NCI-H1048 (cell line): ENCODE measurements at places on chromosomes 7 and 10.

GRCh38 chr7:91491868-91492267 lies 227.6 kb downstream of the FZD1 start:
- no peak for DNase-seq

DNA sequence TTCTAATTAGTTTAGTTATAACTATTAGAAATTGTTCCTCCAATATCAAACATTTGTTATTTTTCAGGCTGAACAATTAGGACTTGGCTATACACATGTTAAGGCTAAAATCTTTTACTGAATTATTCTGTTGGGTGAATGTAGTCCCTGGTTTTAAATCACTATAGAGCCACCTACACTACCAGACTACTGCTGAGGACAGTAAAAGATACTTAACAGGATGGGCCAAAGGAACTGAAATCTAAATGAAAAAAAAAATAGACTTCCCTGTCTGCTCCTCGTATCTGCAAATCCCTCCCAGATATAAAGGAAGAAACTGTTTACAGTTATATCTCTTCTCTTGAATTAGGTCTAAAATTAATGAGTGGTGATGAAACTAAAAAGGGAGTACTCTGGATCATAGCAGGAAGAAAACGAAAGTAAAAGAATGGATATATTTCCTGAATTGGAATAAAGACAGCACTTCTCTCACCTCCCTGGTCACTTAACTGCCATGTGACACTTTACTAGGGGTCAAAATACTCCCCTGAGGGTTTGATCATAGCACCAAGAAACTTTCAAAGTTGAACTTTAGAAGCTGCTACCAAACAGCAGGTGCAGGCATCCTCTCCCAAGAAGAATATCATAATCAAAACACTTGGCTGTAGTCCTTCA lies 12.7 kb downstream of the FBXW4 start:
- no peak for DNase-seq

DNA sequence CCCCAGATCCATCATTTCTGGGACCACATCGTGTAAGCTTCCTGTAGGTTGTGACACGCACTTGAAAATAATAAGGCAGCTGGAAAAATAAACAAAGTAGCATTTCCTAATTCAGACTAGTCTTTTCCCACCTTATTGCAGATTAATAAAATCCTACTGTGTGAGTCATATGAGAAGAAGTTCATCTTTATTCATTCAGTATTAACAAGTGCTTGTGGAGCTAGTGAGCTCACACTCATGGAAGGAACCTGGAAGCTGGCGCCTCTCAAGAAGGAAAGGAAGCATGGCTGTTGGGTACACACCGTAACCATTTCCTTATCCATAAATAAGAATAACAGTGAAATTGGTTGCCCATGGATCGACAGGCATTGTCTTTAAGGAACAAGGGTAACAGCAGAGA lies 152.6 kb upstream of the PFKP start:
- no peak for DNase-seq

GRCh38 chr7:77529279-77529678 lies 7.8 kb upstream of the PTPN12 start:
- no peak for DNase-seq

DNA sequence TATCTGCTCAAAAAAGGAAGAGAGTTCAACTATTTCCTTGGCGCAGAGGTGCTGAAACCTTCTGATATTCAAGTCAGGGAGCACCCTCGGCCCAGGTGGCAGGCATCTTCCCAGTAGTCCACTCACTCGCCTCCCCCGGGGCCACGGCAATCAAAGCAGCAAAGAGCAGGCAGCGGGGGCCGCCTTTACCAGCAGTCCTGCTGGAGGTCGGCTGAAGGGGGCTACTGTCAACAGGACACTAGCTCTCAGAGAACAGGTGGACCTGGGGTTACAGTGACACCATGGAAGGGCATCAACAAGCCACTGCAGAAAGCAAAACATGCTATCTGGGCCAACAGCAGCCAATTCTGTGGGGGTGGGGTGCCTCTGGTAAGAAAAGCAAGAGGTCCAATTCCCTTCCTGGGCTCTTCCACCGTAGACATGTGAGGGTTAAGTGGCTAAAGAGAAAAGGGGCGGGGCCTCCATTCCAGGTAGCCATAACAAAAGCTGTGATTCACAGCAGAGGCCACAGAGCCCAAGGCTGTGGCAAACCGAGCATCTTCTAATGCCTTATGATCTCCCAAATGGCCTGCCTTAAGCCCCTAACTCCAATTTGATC lies 9.4 kb downstream of the FZD9 start:
- no peak for DNase-seq

DNA sequence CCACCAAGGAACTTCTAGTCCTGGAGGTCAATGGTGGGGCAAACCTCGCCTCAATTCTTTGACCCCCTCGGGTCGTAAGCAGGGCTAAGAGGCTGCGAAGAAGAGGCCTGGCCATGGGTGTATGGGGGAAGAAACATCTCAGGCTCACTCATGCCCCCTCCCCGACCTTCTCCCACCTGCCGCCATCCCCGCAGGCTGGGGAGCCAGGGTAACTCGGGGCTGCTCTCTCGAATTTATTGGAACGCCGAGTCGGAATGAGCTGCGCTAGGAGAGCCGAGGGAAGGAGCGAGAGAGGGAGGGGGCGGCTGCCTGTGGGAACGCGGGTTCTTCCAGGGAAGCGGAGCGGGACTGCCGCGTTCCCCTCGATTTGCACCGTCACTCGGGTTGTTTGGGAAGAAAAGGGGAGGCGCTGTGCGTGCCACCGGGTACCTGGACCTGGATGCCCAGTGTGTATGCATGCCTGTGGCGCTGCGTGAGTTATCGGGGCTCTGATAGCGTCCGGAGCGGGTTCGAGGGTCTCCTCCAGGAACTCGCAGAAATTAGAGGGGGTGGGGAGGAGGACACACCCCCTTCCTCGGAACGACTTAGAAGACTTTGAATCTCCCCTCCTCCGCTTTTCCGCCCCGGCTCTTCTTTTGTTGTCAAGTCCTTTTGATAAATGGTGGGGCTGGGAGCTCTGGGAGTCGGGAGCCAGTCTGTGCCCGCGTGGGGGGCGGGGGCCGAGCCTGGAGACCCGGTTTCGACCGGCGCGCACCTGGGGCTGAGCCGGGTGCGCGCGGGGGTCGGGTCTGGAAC lies 1.8 kb upstream of the ZNF503 start:
- DNase-seq = no peak

DNA sequence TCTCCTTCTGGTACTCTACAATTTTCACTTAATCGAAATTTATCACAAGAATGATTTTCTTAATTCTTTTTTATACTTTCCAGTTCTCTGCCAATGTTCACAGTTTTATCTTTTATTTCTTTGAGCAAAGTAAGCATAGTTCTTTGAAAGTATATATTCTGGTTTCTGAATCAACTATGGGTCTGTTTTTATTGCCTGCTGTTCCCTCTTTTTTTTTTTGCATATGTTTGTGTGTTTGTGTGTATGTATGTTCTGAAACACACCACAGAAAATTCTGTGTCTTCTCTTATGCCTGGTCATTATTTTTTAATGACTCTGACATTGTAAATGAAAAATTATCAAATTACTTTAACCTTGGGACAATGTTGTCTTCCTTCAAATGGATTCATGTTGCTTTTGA lies 15.9 kb upstream of the TMEM273 start:
- DNase-seq = no peak

- no peak for DNase-seq
Observed at GRCh38 chr10:25457552-25457951, 282.8 kb downstream of the GPR158 start.

DNA sequence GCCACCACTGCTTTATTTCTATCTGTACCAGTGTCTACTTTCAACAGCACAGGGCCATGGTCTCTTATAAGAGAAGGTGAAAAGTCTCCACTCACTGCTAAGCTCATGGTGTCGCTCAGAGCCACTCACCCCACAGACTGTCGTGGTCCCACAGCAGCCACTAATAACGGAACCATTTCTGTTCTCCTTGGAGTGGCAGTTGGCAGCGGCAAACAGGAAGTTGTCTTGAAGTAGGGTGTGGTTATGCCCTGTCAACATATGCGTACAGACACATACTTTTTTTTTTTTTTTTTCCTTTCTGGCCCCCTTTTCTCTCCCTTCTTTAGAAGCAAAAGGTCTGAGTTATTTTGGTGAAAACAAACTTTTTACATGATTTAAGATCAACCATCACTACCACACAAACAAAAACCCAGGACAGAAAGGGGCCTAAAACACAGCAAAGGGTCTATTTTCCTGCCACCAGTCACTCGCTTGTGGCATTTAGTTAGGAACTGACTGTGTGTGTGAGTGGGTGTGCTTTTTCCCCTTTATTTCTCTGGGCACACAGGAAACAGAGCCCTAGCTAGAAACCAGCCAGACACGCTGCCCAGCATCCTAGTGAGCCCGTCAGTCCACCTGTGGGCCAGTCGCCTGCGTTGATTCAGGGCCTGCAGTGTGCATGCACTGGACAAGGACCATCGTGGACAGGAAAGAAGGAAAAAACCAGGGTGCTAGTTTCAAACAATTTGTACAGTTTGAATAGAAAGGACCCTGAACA lies 96.7 kb upstream of the EFCAB10 start:
- no peak for DNase-seq

GRCh38 chr7:96621932-96622331 lies 87.7 kb downstream of the SEM1 start:
- DNase-seq = no peak

DNA sequence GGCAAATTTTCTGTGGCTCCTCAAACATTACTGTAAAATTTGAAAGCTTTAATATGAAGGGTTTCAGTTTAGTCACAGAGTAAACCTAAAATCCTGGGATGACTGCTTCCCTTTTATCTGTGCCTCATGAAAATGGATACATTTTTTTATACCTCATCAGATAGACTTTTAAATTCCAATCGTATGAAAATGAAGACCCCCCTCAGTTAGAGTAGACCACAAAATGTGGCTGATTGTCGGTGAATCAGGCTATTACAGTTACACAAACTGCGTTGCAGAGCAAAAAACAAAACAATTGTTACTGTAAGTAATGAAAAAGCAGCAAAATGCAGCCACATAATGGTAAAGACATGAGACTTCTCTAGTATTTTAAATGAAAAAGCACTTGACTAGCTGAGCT lies 296.2 kb downstream of the CNTNAP2 start:
- DNase-seq = no peak

DNA sequence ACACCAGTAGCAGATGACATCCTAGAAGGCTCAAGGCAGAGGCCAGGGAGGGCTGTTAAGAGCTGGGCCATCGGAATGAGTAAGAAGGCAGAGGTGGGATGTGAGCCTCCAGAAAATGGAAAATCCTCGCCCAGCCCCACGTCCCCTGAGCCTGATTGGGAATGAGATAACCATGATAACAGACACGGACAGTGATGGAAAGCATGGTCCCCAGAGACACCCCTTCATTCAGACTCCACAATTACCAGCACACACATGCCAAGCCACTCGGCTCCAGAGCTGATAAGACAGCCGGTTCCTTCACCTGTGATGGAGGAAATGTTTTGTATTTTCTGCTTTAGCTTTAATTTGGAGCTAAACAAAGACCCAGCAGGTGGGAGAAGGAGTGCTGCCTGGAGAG lies 106.0 kb downstream of the GRID1 start:
- DNase-seq = no peak

DNA sequence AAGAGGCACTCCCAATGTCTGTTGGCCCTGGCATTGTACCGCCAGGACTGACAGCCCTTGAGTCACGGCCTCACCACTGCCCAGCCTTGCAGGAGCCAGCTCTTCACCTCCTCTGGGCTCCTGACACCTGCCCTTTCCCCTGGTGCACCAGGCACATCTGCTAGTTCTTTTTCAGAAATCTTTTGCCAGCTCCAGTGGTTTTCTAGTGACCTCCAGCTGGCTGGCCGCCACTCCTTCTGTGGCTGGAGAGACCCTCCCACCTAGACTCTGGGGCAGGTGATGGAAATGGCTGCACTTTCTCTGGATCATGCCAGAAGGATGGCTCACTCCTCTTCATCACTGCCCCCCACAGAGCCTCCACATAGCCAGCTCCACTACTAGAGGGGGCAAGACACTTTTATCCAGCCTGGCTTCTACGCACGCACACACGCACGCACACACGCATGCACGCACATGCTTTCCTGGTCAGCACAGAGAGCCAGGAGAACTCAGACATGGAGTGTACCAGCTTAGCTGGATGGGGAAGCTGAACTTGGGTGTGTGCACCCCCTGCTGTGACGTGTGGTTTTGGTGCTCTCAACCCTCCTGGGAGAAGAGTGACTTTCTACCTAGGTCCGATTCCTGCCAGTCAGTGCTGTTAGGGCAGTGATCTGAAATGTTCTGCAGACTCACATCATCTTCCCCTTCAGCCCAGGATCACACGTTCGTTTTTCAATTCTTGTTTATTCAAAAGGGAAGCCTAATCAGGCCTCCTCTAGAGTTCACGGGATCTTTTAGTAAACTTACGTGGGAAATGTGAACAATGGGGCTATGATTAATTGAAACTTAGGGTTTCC lies 222.0 kb downstream of the PRPF18 start:
- no peak for DNase-seq

DNA sequence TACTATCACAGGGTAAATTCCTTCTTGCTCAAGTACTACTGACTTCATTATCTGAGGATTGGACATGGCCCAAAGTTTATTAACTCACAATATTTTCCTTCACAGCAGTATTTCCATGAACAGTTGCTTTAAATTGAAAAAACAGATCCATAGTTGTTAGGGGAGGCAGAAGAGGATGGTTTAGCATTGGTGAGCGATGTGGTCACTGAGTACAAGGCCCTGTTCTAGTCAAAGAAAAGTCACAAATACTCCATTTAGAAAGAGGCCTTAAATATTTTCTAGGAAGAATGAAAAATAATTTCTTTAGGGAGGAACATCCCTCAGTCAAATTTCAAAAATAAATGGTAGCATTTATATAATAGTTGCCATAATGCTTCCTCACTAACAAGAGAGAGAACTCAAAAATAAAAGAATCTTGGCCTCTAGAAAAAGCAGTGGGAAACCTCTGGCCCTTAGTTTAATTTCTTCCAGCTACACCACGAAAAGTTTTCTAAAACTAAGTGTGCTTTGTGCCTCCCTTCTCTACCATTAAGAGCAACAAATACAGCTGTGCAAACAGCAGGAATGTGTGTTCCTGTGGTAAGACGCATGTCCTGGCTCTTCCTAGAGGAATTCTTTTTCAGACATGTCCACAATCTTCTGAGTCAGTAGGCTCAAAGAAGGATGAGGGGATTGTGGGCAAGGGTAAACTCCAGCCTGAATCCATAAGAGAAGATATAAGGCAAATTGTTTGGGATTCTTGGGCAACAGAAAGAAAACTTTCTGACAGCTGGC lies 105.7 kb downstream of the HOXA1 start:
- DNase-seq = no peak

DNA sequence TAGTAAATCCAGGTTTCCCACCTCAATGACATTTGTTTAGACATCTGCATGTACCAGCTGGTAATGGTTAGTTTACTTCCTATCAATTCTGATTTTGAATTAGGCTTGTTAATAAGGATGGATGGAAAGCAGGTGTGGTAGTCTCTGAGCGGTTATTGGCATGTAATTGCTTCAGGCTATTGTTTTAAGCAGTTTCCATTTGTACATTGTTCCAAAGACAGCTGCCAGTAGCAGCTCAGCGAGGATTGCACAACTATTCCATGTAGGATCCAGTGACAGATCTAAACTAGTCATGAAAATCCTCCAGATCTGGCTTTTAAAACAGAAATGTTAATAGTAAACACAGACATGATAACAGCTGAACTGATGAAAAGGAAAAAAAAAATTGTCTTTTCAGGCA lies 436.0 kb upstream of the ADARB2 start:
- DNase-seq = no peak
